SJSA1 (cell line): ENCODE measurements at places on chromosomes 6 and 20. TPM values are rescaled to one million over a fixed set of nuclear protein-coding genes. Genes with fewer than 3 reads are reported as not detected.

The DST gene
- 93.2 and 160 TPM in 2 replicates for total RNA-seq

GRCh38 chr6:3724451-3725144 lies 26.9 kb downstream of the PXDC1 start:
- no peak for DNase-seq

DNA sequence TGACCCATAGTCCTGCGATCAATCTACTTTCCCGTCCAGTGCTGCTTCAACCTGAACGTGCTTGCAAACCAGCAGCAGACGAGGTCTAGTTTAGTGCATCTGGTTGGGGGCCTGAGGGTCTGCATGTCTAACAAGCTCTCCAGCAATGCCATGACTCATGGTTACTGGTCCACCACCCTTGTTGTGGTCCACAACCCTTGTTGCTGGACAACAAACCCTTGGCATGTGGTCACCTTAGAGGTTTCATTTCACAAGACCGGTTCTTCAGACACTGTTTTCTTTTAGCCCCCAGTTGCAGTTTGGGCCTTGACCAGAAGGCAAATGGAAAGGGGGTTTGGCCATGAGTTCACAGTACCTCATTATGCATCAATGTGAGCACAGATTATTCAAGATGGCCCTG lies 424.8 kb downstream of the QKI start:
- DNase-seq, result no peak

DNA sequence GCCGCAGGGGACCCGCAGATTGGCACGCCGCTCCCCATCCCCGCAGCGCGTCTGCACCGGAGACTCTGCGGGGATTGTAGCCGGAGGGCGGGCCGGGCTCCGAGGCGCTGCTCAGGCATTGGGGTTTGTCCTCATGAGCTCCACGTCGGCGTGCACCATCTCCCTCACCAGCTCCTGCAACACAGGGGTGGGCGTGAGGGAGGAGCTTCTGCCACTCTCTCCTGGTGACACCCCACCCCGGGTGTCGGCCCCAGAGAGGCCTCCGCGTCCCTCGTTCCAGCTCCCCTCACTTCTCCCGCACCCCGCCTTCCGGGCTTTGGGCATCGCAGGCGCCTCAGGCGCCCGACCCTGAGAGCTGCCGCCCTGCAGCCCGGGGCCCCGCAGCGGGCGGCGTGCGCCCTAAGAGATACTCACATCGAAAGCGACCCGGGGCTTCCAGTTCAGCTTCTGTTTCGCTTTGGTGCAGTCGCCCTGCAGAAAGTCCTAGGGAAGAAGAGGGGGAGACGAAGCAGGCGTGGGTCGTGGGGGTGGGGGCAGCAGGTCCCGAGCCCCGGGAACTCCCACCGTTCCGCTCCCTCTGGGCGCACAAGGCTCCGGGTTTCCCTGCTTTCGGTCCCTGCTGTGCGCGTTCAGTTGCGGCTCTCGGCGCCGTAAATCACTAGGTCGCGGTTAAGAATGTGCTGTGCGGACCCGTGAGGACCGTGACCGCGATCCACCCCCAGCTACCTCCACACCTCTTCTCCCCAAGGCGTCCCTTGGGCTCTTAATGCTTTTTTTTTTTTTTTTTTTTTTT lies 14.5 kb downstream of the FOXC1 start:
- DNase-seq, result no peak

DNA sequence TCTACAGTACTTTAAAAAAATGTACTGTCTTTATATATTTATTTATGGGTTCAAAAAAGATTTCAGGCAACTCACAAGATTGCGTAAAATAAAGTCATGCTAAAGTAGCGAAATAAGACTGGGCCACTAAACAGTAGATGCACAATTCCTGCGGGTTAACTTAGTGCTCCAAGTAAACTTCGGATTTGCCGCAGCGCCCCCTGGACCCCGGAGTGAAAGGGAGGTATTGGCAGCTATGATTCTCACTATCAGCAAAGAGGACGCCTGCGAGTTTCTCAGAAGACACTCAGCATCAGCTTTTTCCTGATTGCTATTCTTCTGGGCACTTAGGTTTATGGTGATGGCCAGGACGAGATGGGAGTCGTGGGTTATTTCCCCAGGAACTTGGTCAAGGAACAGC lies 1.4 kb downstream of the OTOR start:
- DNase-seq, result no peak

GRCh38 chr6:167579806-167580618 lies 246.7 kb upstream of the AFDN start:
- no peak for DNase-seq

GRCh38 chr6:116508527-116508926 lies 2.9 kb upstream of the CALHM5 start:
- no peak for DNase-seq

- no peak for DNase-seq
Observed at GRCh38 chr6:99802396-99803031, 191.5 kb downstream of the MCHR2 start.

DNA sequence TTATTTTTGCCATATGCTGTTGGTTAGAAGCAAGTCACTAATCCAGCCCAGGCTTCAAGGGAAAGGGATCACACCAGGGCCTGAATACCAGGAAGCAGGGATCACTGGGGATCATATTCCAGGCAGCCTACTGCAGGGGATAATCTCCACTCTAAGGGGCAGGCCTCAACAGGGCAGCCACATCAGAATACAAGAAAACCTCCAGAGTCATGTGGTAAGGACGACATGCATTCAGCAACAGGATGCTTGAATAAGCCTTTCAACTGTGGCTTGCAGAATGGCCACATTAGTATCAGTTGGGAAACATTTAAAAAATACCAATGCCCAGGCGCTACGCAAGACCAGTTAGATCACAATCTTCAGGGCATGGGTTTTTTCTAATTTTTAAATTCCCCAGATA lies 109.1 kb downstream of the LY86 start:
- no peak for DNase-seq

DNA sequence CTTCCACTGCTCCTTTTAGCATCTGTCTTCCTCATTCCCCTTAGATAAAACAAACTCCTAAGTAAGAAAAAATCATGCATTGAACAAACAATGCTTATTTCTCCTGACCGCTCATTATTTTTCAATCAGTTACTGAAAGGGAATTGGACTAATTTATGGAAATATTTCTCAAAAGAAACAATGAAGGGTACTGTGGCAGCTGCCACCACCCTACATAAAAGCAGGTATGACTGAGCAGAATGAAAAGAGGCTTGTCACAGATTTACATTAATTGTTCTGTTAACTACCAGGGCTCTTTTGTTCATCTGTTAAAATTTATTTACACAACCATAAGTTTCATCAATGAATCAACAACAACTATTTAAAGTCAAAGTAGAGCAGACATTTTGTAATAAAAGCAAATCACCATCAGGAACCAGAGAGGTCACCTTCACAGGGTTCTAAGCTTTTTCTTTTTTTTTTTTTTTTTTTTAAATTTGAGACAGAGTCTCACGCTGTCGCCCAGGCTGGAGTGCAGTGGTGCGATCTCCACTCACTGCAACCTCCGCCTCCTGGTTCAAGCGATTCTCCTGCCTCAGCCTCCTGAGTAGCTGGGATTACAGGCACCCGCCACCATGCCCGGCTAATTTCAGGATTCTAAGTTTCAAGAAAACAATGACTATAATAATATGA lies 204.0 kb downstream of the PTPRK start:
- DNase-seq, result no peak

DNA sequence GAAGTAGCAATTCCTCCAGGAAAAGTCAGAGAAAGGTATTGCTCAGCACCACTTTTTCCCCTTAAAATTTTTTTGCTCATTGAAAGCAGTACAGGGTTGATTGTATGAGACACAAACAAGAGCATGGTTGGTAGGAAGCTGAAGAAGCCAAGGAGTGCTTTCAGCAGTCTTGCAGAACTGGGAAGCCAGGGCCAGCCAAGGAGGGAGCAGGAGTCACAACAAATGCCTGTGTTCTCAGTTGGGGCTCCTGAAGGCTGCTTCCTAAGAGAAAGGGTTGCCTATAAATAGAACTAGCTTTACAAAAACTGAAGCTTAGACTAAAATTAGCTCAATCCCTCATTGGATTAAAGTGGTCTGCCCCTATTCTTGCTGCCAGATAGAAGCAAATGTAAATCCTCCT lies 3.3 kb upstream of the THEMIS start:
- DNase-seq, result no peak
